ENCODE measurements at places on chromosomes 5 and 9. TPM values are rescaled to one million over a fixed set of nuclear protein-coding genes. Genes with fewer than 3 reads are reported as not detected.
A peak's percentile ranks its signal among the peaks of the same experiment; 100 is the strongest.

DNA sequence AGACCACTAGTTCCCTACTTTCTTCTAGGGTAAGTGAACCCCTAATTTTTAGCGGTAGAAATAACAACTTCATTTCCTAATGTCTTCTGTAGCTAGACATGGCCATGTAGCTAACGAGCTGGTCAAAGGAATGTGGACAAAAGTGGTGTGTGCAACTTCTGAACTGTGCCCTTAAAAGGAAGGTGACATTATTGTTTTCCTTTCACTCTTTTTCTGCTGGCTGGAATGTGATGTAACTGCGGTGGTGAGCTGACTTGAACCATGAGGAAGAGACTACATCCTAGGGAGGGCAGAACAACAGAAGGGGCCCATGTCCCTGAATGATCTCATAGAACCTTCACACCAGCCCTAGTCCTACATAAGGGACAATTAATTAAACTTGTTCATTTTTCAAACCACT, 1.3 kb upstream of the SNX2 start:
- DNase-seq = no peak

- no peak for DNase-seq
Observed at GRCh38 chr9:91089405-91090129, 272.2 kb downstream of the AUH start.

DNA sequence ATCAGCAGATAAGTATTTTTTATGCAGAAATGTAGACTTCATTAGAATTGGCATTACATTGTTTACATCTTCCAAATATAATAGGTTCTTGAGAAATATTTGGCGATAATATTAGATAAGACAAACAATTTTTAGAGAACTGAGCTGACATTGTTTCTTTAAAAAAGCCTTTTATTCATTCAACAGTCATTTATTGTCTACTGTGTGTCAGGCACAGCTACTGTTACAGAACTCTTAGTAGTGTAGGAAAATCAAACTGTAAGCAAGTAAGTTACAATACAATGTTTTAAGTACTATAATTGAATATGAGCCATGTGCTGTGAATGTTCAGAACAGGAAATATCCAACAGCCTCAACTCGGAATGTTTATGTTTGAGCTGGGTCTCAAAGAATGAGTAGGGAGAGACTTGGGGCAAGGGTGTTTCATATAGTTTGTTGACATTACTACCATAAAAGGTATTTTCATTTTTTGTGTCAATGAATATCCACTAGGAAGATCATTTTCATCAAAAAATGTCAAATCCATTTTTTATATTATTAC, 114.0 kb downstream of the CDC42SE2 start:
- no peak for DNase-seq

DNA sequence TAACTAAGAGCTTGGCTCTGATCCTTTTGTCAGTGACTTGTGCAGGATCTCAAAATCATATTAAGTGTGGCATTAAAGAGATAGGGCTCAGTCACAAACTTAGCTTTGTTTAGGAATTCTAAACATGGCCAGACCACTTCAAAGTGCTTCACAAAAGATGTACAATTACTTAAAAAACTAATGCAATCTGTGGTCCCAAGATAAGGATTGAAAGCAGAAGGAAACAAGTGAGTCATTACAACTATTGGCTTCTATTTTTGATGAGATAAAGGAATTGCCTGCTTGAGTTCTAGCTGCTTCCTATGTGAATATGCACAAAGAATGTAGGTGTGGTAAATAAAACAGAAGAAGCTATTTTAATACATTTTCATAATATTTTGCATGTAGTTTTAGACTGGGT, 44.9 kb upstream of the SLC12A2 start:
- no peak for DNase-seq

GRCh38 chr5:3301306-3301705, 294.3 kb upstream of the IRX1 start:
- DNase-seq = peak; percentile 40

DNA sequence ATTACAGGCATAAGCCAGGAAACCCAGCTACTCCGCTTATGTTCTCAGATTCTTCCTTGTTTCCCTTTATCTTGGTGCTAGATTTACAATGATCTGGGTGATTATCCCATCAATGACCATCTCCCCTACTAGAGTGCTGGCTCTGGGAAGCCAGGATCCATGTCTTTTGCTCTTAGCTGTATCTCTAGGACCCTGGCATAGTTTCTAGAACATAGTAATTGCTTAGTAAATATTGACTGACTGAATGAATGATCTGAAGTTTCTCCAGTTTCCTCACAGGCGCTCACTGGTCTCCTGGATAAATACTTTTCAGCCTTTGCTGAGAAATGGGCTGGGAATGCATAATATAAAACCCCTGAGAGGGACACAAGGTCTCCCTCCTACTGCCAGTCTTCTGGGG, 60.0 kb upstream of the KLF9 start:
- no peak for DNase-seq

DNA sequence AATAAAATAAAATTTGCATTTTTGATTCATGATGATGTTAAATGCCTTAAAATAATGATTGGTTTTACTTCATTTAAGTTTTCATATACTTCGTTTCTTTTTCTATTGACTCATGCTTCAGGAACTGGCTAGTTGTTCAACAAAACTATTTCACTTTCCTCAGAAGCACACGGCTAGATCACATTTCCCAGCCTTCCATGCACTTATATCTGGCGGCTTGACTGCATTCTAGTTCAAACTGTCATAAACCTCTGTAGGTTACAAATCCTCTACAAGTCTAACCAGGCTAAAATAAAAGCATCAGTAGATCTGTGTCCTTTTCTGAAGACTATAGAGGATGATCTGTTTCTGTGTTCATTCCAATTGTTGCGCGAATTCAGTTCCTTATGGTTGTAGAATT, 46.3 kb upstream of the CNTLN start:
- DNase-seq = no peak

DNA sequence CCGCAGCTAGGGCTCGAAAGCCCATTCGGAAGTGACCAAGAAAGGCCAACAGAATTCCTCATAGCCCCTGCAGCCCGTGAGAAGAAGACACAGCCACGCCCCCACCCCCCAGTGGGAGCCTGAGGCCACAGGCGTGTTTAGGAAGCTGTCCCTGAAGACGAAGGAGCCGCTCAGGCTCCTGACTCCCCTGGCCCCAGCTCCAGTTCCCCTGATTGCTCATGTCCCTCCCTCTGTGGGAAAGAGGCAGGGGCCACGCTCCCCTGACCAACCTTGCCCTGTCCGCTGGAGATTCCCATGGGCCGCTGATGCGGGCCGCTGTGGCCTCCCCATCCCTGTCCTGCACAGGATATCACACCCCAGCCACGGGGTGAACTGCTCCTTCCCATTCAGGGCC, 13.6 kb downstream of the ROPN1L start:
- DNase-seq = peak; percentile 23

GRCh38 chr9:12813533-12813932, 38.7 kb downstream of the LURAP1L start:
- DNase-seq = no peak

DNA sequence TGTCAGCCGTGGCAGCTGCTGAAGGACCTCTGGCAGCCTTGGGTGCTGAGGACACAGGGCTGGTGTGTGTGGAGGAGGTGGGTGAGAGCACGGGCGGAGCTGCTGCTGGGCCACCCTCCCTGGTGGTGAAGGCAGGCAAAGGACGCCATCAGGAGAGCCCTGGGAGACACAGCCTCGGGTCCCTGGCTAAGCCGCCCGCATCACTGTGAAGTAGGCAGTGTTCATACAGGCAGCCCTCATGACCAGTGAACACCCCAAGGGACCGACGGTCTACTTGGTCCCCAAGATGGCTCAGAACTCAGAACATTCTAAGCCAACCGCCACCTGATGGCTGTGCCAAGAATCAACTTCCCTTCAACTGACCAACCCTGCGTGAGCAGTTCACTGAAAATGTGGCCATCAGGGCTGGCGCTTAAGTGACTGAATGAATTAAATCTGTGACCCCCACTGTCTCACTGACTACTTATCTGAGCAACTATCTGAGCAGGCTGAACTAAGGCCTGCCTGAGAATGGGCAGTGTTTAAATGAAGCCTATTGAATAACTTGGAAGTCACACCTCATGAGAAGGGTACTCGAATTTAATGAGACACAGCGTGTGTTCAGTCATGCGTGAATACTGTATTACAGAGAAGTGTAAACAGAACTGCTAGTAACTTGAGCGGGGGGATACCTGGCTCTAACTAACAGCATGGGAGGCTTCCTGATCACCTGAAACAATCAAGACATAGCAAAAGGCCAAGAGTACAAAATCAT, 54.7 kb upstream of the SIMC1 start:
- no peak for DNase-seq

- DNase-seq = no peak
Observed at GRCh38 chr9:31364171-31364570, 1020.3 kb upstream of the ACO1 start.

GRCh38 chr9:70987986-70988385, 133.4 kb downstream of the TRPM3 start:
- no peak for DNase-seq

DNA sequence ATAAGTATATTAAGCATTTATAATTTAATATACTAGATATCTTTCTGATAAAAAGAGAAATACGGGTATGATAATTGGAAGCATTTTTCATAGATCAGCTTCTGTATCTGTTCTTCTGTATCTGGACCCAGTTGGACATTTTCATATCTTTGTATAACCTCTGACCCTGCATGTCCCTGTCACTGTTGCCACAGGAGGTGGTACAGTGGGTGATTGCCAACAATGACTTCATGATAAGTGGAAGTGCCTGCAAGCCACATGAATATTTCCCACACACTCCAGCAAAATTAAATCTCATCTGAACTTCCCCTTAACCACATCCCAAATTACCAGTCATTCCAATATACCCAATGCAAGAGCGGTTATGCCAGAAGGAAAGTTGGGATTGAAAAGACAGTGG, 376.4 kb downstream of the ARRDC3 start:
- no peak for DNase-seq

DNA sequence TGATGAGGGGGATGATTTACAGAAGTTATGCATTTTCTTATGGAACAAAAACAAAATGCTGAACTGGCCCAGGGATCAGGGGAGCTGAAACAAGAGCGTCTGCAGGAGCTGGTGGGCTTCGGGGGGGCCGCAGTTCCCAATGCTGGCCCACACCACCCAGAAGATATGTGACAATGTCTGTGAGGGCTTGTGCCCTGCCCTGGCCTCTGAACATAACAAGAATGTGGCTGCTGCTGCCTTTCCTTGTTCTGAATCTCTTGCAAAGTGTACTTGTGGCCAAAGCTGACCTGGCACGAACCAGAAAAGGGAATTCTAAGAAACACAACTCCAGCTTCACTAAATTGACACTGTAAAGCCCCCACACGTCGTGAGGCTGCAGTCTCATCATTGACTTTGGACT, 66.7 kb downstream of the SEC61B start:
- DNase-seq = no peak

- peak; percentile 4 for DNase-seq
Observed at GRCh38 chr5:180644129-180644824, 5.1 kb downstream of the FLT4 start.

- no peak for DNase-seq
Observed at GRCh38 chr5:19795218-19795617, 192.8 kb downstream of the CDH18 start.

DNA sequence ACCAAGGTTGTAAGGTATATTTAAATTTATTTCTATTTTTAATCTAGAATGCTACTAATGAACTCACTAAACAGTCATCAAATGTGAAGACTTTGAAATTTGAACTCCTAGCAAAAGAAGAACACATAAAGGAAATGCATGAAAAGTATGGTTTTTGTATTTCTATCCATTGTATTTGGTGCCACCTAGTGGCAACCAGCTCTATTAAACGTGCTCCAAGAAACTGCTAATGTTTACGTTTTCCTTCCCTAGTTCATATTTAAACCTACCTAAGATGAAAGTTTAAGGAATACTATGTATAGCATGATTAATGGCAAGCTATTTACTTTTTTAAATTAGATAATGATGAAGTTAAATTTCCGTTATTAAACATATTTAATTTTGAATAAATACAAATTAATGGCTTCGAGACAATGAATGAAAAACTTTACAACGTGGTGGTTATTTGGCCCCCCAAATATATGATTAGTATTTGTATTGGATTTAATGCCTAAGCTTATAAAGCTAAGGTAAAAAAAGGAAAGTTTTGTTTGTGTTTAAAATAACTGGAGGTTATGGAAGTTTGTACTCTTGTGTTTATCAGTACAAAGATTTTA, 115.9 kb upstream of the SH3GL2 start:
- DNase-seq = no peak

- DNase-seq = no peak
Observed at GRCh38 chr5:163439092-163439425, 1.7 kb downstream of the CCNG1 start.

GRCh38 chr5:5288201-5288600, 134.3 kb upstream of the ICE1 start:
- no peak for DNase-seq

DNA sequence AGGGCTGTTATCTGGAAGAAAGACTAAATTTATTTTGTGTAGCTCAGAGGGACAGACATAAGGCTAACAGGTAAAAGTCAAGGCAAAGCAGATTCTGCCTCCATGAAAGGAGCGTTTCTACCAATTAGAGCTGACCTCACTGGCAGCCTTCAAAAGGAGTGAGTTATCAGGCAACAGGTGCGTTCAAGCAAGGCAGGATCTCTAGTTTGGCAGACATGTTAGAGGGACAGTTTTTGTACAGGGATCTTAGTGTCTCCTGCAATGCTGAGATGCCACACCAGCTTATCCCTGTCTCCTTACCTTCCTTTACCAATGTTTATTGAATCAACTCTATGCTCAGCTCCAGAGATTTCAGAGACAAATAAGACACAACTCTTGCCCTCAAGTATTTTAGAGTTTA, 73.8 kb downstream of the NRG2 start:
- no peak for DNase-seq

GRCh38 chr5:132223861-132224260, 3.8 kb downstream of the P4HA2 start:
- no peak for DNase-seq

- DNase-seq = no peak
Observed at GRCh38 chr5:173035904-173036707, 20.0 kb upstream of the CREBRF start.

GRCh38 chr5:161201558-161201957, 345.0 kb downstream of the GABRB2 start:
- DNase-seq = no peak

PCDHA13 gene
- 1.8 TPM for total RNA-seq

PCDHB10 gene
- 2.3 TPM for total RNA-seq

LCN6 gene
- total RNA-seq = 16.0 TPM

SLC22A4 gene
- total RNA-seq = 2.4 TPM

THG1L gene
- 11.7 TPM for total RNA-seq

THOC3 gene
- total RNA-seq = 25.2 TPM

N4BP3 gene
- total RNA-seq = 5.6 TPM

All from kidney (tissue), 22 donors.